ENCODE measurements at places on chromosomes 6 and 20. TPM values are rescaled to one million over a fixed set of nuclear protein-coding genes. Genes with fewer than 3 reads are reported as not detected.

GRCh38 chr6:168226902-168227318 is 92.7 kb downstream of the DACT2 start:
- no peak for DNase-seq

Gene ADGRF1
- total RNA-seq = 37.3 TPM

- DNase-seq = no peak
These were observed 399.3 kb downstream of the KHDRBS2 start for GRCh38 chr6:61886608-61887259.

GRCh38 chr6:130929036-130929678 is 102.0 kb downstream of the SMLR1 start:
- DNase-seq = no peak

DNA sequence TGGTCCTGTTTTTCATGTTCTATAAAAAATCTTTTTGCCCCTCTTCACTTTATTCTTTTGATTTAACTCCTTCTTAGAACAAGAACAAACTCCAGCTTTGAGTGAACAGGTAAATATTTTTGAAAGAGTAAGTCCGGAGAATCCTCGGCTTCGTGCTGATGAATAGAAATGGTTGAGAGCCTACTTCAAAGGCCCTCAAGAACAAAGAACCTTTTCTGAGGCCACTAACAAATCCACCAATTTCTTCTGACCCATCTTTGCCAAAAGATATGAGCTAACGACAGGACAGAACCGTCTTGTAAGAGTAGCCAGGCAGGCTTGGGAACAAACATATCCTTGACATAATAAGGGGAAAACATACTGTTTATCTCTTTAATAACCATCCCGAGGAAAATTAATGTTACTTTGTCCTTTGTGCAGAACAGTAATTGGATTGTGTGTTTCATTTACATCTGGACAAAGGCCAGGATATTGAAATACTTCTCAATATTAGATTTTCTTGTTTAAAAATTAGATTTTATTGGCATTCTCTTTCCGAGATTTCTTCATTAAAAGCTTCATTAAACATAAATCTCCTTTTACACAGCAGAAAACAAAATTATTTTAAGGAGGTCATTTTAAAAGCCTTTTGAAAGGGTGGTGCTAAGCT is 52.9 kb downstream of the NOX3 start:
- DNase-seq = no peak

Gene C6orf58
- not detected for total RNA-seq

DNA sequence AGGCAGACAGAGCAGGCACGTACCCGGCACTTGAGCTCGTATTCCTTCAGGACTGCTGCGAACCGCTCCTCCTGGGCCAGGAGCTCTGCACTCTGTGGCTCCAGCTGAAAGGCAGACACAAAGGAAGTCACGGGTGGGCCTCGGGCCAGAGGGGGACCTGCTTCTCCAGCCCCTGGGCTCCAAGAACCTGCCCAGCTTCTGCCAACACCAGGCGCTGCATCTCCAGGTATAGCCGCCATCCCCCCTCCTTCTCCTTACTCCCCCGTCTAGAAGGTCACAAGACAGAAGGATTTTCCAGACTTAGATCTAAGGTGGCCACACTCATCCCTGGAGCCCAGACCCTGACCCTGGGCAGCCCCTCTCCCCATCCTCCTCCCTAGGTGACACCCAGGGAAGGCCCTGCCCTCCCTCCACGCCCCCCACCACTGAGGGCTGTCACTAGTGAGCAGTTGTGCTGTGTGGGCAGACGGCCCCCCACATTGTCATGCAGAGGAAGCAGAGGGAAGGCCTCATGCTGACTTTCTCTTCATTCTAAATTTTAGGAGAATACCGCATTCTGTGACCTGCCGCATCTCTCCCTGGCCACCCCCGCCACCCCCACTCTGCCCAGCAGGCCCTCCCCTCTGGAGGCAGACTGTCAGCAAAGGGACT is 81.9 kb downstream of the GINS1 start:
- DNase-seq = no peak

- no peak for DNase-seq
These were observed 71.5 kb upstream of the TGM3 start for GRCh38 chr20:2224368-2224639.

Gene WFDC11
- not detected for total RNA-seq
